ENCODE measurements at places on chromosomes 5 and 9. TPM values are rescaled to one million over a fixed set of nuclear protein-coding genes. Genes with fewer than 3 reads are reported as not detected.

Gene CEL
- total RNA-seq: 4.7 TPM

Gene ENTPD2
- total RNA-seq: 0.34 TPM

Gene BTNL3
- not detected for total RNA-seq

Gene C5orf52
- total RNA-seq: not detected

Gene NR5A1
- total RNA-seq: 0.16 TPM

Gene ANKRD34B
- not detected for total RNA-seq

Gene FBXO4
- total RNA-seq: 13.7 TPM

Gene ADAMTS6
- total RNA-seq: 0.61 TPM

All from activated T-cell treated with anti-CD3 and anti-CD28 coated beads, Interleukin-2, amount 50 U/mL, for 4 hours (primary cell).